ENCODE measurements at places on chromosomes 1 and 21.

DNA sequence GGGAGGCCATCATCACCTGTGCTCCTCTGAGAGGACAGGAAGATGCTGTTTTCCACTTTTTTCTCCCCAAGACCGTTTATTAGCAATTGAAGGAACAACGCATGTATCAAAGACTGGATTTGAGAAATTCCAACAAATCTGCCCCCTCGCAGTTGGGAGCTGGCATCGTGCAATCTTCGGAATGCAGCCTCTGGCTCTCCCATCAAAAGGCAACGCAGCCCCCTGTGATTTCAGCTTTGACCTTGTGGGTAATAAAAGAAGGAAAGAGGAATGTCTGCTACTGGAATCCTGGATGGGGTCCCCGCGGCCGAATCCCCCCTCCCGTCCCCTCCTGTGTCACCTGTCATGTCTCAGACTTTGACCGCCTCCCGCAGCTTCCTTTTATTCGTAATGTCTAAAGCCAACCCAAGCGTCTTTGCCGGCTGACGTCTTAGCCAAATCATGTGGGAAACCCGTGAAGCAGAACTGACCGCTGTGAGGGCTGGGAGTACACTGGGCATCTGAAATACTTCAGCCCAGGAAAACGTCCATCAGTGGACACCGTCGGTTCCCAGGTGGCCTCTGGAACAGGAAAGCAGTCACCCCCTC lies 101.5 kb downstream of the WDR4 start:
- no peak for DNase-seq

- DNase-seq, result no peak
These were observed 80.5 kb downstream of the VCAM1 start for GRCh38 chr1:100799954-100800612.

GRCh38 chr1:20507248-20507563 lies 745 bp downstream of the MUL1 start:
- DNase-seq, result no peak

GRCh38 chr1:182348961-182349747 lies 42.4 kb downstream of the GLUL start:
- no peak for DNase-seq

DNA sequence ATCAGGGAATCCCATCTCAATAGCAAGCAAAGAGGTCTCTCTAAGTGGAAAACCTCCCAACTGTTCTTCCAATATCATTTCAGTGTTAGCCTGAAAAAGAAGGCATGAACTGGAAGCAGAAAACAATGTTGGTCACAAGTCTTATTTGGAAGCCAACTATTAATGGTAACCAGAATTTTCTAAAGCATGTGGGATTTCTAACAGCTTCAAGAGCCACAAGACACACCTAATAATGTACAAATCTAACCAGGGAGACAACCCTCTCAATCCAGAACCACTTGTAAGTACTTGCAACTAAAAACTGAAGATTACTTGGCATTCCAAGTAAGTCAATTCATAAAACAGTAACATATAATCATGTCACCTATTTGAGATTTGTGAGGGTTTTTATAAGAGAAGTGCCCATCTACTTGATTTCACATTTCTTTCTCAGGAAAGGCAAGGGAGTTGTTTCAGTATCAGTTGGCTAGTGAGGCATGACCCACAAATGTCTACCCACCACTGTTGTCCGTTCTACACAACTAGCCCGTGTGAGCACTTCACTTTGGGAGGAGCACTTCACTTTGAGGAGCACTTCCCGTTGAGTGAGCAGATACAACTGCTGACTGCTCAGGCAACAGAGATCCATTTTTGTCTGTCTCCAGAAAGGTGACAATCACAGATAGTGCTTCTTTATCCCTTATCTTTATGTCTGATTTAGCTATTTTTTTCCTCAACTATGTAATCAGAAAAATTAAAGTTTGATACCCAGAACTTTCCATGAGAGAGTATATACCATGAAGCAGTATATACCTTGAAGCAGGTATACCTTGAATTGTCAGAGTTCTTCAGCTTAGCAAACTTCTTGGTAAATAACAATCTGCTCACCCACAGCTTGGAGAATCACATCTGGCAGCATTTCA lies 11.1 kb downstream of the STX6 start:
- no peak for DNase-seq

DNA sequence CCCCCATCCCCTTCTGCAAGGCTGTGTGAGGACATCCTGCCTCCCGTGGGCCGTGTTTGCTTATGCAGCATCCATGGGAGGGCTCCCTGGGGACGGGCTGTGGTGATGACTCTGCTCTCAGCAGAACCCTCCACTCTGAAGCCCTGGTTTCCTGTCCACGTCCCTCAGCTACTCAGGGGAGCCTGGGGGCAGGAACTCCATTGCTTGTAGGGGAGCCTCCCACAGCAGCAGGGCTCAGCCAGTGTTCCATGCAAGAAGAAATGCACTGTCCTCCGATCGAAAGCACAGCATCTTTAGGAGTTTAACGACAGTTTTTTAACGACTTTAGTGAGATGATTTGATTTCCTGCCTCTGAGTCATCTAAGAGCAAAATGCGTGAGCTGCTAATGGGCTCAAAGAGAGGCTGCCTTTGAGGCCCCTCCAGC lies 8.3 kb upstream of the KCNAB2 start:
- DNase-seq, result no peak

GRCh38 chr1:185670187-185670627 lies 64.0 kb upstream of the HMCN1 start:
- no peak for DNase-seq

Data from AG09319 (cell line).